ENCODE measurements at places on chromosomes 2 and 18.

DNA sequence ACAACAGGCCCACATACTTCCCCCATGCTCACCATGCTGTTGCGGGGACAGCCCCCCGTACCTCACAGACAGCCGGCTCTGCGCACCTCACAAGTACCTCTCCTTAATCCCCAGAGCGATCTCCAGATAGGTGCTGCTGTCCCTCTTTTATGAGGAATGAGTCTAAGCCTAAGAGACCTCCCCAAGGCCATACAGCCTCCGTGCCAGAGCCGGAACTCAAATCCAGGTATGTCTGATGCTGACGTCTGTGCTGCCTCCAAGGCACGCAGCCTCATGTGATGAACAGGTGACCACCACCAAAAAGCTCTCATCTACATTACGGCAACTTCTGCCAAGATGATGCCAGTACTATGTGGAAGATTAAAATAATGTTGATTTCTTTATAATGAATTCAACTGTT is 85.2 kb downstream of the EIPR1 start:
- no peak for DNase-seq

- no peak for DNase-seq
Observed at GRCh38 chr2:163420604-163421003, 315.2 kb downstream of the FIGN start.

DNA sequence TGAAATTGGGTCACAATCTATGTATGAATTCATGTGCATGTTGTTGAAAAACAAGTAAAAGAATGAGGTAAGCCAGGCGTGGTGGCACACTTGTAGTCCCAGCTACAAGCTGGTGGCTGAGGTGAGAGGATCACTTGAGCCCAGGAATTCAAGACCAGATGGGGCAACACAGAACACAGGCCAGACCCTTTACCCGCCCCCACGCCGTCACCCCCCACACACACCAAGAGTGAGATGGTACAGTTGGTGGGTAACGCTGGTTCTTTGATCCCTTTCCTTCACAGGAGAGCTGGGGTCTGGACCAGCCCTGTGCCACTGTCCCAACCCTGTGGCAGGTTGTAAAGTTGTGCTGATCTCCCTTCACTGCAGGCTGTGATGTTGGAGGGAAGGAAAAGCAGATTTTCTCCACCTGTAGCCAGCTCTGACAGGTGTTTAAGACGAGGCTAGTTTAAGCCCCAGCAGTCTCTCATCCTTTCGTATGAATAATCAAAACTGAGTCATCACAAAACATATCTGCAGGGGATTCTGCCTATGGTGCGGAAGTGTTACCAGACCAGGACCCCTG is 13.6 kb downstream of the B3GNT2 start:
- DNase-seq, result no peak

DNA sequence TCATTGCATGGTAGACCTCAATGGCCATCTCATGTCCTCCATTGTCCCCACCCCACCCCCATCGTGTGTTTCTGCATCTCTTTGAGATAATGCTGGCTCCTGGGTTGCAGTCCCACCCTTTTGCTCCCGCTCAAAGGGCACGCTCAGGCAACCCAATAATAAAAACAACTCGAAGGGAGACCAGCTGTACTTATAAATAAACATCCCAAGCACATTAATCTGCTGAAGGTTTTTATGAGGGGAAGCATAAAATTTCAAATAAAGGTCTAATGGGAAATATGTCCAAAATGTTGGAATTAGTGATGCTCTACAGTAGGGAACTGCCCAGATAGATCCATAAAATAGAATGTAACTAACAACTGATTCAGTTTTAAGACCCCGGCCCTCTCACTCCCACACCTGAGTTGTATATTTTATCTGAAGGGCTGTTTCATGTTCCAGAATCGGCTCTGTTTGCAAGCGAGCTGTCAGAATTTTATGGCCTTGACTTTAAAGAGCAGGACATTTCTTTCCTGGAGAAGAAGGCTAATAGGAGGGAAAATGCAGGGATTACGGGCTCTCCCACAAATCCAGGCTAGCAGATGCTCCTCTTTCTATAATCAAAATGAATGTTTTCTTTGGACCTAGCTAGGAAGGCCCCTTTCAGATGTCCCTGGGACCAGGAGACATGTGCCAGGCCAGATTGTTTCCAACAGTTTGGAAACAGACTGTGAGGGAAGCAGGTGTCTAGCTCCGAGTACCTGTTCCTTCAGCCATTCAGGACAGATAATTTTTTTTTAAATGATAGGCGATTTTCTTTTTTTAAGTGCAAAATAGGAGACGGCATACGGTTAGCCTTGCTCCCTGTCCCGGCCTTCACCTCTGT is 103.7 kb downstream of the APOB start:
- no peak for DNase-seq

DNA sequence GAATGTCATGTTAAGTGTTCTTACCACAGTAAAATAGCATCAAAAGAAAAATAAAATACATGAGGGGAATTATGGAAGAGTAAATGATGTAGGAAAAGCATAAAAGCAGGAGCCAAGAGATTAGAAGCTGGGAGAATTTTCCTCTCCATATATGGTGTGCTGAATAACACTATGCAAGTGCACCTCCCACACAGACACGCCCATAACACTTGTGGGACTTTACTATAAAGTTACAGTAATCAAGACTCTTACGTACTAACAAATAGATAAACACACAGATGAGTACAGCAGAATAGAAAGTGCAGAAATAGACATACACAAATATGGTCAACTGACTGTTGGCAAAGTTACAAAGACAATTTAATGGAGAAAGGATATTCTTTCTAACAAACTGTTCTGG is 16.0 kb upstream of the SPHKAP start:
- no peak for DNase-seq

DNA sequence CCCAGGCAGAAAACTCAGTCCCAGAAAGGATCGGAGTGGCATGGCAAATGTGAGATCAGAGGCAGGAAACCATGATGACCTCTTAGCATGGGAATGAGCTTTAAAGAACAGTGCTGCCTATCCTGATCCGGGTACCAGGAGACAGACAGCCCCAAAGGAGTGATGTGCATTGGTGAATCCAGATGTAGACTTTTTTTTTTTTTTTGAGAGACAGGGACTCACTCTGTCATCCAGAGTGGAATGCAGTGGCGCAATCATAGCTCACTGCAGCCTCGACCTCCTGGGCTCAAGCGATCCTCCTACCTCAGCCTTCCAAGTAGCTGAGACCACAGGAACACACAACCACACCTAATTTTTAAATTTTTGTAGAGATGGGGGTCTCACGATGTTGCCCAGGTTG is 122.7 kb downstream of the VAPA start:
- DNase-seq, result no peak

DNA sequence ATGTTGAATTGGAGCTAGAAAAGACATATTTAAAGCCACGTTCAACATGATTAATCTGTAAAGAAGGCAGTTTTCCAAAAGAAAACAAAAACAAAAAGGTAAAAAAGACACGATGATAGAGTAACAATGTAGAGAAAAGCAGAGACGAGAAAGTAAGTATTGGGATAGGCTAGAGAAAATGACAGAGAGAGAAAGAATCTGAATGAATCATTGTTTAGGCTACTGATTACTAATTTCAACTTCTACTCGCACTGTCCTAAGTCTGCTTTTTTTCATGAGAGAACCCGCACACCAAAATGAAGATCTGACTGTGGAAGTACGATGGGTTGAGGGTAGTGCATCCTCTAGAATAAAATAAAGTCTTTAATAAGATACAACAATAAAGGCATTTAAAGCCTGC is 1599.2 kb upstream of the TMEFF2 start:
- DNase-seq, result no peak

GRCh38 chr18:54268751-54269150 is 566 bp upstream of the POLI start:
- no peak for DNase-seq

GRCh38 chr2:240131941-240132650 is 4.0 kb downstream of the COPS9 start:
- DNase-seq, result no peak

GRCh38 chr18:48740851-48741485 is 202.1 kb downstream of the CTIF start:
- DNase-seq, result no peak

DNA sequence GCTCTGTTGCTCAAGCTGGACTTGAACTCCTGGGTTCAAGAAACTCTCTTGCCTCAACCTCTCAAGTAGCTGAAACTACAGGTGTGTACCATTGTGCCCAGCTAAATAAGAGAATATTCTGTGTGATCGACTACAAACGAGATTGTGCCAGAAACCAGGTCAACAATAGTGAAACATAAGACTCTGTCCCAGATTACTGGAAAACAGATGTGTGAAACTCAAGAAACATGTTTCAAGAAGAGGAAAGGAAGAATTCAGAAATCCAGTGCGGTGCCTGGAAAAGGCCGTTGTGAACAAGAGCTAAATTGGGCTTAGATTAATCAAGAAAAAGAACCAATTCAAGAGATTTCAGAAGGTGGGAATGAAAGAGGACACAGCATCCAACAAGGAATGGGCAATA is 23.4 kb upstream of the STAT1 start:
- DNase-seq, result no peak

- no peak for DNase-seq
Observed at GRCh38 chr18:10928011-10928771, 221.2 kb downstream of the PIEZO2 start.

- no peak for DNase-seq
Observed at GRCh38 chr2:2571301-2572150, 240.5 kb upstream of the MYT1L start.

GRCh38 chr2:178844269-178844668 is 37.0 kb upstream of the TTN start:
- no peak for DNase-seq

GRCh38 chr2:158101384-158101926 is at the start of gene UPP2:
Gene UPP2, plus strand, starts transcription at chr2:158101876. Its CDS starts 188 bp downstream, at chr2:158102064.
- DNase-seq, result no peak

GRCh38 chr2:234765279-234765678 is 186.5 kb upstream of the SH3BP4 start:
- DNase-seq, result no peak

- DNase-seq, result no peak
Observed at GRCh38 chr2:122451040-122451439, 695.6 kb downstream of the TSN start.

DNA sequence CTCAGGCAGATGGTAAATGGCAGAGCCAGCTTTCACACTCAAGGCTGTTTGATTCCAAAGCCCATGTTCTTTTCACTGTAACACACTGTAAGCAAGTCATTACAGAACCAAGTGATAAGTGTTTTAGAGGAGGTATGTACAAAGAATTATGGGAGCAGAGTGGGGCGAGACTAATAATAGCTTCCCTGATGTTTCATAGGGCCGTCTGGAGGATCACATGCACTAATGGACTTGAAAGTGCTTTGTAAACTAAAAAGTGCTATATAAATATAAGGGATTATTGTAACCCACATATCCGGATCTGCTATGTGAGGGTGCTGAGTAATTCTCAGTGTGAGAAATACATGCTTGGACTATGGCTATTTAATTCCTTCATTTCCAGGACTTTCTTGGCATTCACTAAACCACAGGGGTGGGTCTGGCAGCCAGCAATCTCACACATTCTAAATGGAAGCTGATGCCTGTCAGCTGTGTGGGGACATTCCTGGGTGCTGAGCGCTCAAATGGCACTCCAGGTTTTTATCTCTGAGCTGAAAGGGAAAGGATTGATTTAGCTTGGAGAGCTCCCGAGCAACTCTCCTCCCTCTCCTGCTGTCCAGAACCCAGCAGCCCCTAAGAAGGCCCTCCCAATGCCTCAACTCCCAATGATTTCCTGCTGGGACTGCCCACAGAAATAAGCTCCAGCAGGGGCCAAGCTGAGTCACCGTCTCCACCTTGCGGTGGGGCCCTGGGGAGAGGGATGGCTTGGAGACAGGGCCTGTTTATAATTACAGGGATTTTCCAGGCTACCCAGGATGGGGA is 222.8 kb downstream of the SOX11 start:
- no peak for DNase-seq

- DNase-seq, result no peak
Observed at GRCh38 chr2:167842047-167842446, 405.3 kb downstream of the STK39 start.

DNA sequence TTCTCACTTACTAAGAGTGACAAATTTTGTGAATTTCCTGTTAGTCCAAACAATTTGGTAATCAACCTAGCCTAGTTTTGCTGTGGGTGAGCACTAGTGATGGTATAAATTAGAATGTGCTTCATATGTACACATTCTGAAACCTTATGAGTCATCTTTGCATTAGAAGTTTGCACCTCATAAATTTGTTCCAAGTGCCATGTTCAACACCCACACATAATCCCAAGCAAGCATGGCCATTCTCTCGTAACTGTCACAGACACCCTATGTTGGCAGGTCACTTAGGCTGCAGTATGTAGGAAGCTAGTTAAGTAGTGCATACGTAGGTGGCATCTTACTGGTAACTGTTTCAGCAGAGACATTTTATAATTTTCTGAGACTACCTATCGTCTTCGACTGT is 46.9 kb downstream of the NAB1 start:
- DNase-seq, result peak; percentile 50

GRCh38 chr2:20419752-20420151 is 27.1 kb upstream of the RHOB start:
- no peak for DNase-seq

DNA sequence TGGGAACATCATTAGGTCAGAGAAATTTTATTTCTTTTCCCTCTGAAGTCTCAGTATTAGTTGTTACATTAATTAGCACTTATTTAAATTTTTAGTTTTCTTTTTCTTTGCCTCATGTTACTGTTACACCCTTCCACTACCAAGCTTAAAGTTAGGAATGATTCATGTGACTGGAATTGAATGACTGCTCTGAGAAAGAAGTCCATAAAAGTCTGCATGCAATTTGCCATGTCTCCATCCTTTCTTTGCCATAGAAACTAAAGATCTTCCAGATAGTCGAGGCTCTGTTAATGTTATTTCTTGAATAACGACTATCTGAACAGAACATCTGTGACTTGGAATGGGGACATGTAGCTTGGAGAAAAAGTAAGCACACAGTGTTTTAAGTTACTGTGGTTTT is 1269.8 kb upstream of the PIK3C3 start:
- DNase-seq, result no peak

- no peak for DNase-seq
Observed at GRCh38 chr2:97724946-97725688, 11.7 kb downstream of the ZAP70 start.

DNA sequence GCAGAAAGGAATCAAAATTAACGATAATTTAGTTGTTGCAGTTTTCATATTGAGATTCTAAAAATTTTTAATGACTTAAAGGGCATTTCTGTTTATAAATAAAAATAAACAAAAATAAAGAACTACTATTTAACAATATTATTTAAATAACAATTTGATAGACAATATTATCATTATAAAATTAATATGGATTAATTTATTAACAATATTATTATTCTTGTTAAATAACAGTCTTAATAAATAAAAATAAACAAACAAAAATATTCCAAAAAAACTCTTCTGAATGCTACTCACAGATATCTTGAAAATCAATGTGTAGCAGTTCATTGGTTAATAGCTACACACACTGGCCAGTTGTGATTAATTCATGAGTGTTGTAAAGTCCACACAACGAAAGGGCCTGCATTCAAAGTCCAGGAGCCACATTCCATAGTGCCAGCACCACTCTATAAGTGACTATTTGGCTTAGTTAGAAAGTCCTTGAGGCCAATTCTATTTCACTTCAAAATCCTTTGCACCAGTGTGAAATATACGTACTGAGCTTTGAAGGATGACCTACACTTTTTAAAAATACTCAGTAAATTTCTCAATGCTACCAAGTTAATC is 117.1 kb downstream of the ZNF521 start:
- no peak for DNase-seq

Measured in activated CD4-positive, alpha-beta T cell treated with anti-CD3 and anti-CD28 coated beads, Interleukin-2, amount 50 U/mL, for 24 hours (primary cell).